Activated CD4-positive, alpha-beta T cell treated with anti-CD3 and anti-CD28 coated beads for 24 hours (primary cell): ENCODE measurements at places on chromosomes 7 and 10.

DNA sequence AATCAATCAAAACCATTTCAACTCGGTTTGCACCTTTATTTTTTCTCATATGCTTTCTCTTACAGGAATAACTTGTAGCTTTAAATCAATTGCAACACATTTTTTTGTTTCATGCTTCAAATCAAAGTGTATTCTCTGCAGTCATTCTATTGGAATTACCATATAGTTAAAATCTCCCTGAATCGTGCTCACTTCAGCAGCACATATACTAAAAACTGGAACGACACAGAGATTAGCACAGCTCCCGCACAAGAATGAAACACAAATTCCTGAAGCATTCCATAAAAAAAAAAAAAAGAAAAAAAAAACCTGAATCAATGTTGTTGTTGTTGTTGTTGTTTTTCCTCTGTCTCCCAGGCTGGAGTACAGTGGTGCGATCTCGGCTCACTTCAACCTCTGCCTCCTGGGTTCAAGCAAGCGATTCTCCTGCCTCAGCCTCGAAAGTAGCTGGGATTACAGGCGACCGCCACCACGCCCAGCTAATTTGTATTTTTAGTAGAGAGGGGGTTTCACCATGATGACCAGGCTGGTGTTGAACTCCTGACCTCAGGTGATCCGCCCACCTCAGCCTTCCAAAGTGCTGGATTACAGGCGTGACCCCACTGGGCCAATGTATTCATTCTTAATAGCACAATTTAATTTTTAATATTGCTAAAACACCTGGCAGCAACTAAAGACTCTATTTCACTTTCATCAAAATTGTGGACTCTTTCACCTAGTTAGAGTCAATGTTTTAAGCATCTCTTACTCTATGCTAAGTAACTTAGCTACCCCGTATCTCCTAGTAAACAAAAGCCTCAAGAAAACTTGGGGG is 26.3 kb downstream of the ANKRD61 start:
- no peak for DNase-seq

GRCh38 chr10:122060250-122060649 is 71.3 kb downstream of the TACC2 start:
- DNase-seq, result no peak

- no peak for DNase-seq
These were observed 10.4 kb upstream of the OCM2 start for GRCh38 chr7:98000356-98000755.

DNA sequence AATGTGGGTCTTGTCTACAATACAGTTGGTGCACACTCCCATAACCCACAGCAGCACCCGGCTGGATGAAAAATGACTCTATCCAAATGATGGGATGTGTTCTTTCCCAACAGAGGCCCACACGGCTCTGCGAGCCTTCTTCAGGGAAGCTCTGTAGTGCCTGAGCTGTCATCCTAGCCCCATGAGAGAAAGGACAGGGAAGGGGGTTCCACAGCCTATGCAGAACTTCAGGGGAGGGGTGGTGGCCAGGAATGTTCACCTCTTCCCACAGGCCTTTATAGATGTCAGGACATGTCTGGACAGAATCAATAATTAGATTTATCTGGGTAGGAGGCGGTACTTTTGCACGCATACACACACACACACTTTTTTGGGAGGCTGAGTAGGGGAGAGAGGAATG is 109.0 kb downstream of the JCAD start:
- DNase-seq, result no peak

GRCh38 chr7:45092100-45092930 is 3.5 kb upstream of the NACAD start:
- no peak for DNase-seq

DNA sequence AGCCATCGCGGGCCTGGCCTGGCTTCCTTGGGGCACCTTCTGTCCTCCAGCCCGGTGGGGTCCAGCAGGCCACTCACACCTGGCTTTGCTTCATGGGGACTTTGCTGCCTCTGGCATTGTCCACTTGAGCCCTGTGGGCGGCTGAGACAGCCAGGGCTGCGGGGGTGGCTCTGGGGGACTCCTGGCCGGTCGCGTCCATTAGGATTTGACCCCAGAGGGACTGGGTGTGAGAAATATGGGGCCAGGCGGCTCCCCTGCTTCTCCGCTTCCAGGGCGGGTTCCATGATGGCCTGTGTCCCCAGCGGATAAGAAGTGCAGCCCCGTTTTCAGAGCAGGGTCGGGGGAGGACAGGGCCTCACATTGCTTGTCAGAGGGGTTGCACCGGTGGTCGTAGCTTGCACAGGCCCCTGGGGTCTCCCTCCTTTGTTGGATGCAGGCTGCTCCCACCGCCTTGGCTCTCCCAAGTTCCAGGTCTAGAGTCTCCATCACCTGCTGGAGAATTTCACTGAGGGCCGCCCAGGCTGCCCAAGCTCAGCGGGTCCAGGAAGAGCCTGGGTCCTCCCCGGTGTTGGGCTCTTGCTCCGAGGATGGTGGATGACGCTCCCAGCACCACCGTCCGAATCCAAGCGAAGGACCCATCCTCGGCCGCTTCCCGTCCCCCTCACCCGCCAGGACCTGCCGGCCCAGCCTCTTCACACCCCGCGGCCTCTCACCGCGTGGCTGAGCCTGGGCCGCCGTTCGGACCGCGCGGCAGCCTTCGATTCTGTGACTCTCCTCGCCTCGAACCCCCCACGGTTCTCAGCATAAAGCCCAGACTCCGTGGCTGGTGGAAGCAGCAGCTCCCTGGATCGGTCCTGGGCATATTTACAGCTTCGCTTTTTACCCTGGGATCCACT is 140.1 kb downstream of the DYNC2I1 start:
- no peak for DNase-seq

DNA sequence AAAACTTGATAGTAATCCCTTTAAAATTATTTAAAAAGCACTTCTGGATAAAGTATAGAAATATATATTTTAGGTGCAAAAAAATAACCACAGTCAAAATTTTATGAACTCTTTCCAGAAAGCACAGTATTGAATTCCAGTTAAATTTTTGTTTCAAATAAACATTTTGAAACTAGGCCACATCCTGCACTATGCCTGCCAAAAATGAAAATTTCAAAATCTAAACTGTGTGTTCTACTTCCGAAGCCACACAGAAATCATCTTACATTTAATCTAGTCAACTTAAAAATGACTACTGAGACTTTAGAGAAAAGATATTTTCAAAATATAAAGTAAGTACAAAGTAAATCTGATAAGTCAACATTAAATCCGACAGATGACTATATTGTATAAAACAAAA is 50.0 kb downstream of the MAGI2 start:
- DNase-seq, result no peak

- DNase-seq, result no peak
These were observed 458.5 kb downstream of the KCNMA1 start for GRCh38 chr10:77179015-77179695.
